SK-N-SH (cell line): ENCODE measurements at places on chromosomes 3 and 15. TPM values are rescaled to one million over a fixed set of nuclear protein-coding genes. Genes with fewer than 3 reads are reported as not detected.

Gene ECE2
- 0.03 and 0.16 TPM in 2 replicates for polyA plus RNA-seq

Gene CPNE9
- 0.03 and 0.06 TPM in 2 replicates for polyA plus RNA-seq

Gene MME
- 167 and 286 TPM in 2 replicates for polyA plus RNA-seq

Gene RNF168
- 1.8 and 1.9 TPM in 2 replicates for polyA plus RNA-seq

Gene CTXN2
- 0.02 and 0.05 TPM in 2 replicates for polyA plus RNA-seq

Gene ZPLD1
- not detected in 2 replicates for polyA plus RNA-seq

Gene COL6A5
- polyA plus RNA-seq: not detected in 2 replicates

Gene CRABP1
- polyA plus RNA-seq: 1.0 and 1.6 TPM in 2 replicates

Gene MRPL3
- polyA plus RNA-seq: 73.7 and 93.0 TPM in 2 replicates
